Midbrain (tissue), 1 donor: ENCODE measurements at places on chromosomes 2 and 18.

GRCh38 chr2:172172513-172173173 is 69.9 kb upstream of the DLX2 start:
- DNase-seq = peak; percentile 61

GRCh38 chr2:129255610-129256313 is 723.7 kb upstream of the RAB6C start:
- DNase-seq = no peak

DNA sequence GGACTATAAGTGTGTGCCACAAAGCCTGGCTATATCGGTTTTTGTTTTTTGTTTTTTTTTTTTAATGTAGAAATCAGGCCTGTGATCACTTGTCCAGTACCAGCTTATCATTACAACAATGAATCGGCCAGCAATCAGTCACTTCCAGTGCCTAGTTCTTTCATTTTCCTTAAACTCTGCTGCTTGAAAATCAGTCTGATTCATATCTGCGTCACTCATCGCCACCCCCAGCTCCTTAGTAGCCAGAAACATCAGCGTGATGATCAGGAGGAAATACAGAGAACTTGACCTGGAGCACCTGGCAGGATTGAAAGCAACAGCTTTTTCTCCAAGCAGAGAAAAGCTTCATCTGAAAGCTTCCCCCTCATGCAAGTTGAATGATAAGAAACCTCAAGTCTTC is 75.4 kb downstream of the SPTBN1 start:
- DNase-seq = no peak

GRCh38 chr2:52034706-52035105 is 1002.8 kb upstream of the NRXN1 start:
- DNase-seq = no peak

- no peak for DNase-seq
These were observed 127.8 kb downstream of the MEP1B start for GRCh38 chr18:32317651-32318050.

GRCh38 chr2:76089683-76090082 is 379.0 kb upstream of the GCFC2 start:
- no peak for DNase-seq

DNA sequence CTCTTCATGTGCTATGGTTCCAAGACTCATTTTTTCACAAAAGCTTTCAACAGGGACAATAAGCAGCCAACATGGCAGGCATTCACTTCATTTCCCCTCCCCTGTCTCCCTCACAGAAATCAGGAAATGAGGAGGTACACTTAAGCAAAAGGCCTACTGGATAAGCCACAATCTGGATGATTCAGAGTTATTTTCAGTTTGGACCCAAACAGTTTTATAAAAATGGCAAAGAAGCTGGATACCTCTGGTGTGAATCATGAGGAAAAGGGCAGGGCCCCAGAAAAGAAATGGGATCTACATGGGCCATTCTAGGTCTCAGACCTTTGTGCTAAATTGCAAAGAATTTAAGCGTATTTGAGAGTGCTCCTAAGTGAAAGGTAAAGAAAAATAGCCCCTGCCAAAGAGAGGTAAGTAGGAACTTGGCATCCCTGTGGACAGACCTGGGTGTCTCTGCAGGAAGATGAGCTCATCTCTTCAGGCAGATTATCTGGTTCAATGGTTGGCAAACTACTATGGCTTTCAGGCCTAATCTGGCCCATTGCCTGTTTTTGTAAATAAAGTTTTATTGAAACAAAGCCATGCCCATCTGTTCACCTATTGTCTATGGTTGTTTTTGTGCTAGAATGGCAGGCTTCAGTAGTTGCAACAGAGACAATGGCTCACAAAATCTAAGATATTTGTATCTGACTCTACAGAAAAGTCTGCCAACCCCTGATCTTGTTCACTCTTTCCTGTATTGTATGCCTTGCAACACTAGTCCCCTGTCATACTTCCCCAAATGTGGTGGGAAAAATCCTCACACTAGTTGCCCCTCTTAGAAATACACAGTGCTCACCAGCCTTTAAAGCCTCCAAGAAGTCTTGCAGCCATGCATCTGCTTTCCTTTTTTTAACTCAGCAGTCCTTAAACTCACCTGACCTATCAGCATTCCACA is 315.0 kb downstream of the ALK start:
- DNase-seq = no peak

- DNase-seq = peak; percentile 15
These were observed 22.8 kb upstream of the SCN7A start for GRCh38 chr2:166516712-166517303.

DNA sequence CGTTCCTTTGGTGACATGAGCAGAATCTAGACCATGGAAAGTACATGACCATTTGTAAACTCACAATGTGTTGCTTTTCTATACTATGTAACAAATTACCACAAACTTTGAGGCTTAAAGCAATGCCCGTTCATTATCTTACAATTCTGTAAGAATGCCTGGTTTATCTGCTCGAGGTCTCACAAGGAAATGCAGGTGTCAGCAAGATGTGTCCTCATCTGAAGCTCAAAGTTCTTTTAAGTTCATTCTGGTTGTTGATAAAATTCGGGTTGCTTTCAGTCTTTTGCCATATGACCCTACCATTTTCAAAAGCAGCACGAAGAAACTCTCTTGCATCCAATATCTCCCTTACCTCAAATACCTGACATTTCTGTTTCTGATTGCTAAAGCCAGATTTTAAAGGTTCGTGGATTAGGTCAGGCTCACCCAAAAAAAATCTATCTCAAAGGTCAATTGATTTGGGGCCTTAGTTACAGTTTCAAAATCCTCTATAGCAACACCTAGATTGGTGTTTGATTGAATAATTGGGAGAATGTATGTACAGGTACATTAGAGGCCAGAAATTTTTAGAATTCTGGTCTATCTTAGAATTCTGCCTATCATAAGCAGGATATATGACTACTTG is 125.9 kb downstream of the TMEM131 start:
- no peak for DNase-seq

DNA sequence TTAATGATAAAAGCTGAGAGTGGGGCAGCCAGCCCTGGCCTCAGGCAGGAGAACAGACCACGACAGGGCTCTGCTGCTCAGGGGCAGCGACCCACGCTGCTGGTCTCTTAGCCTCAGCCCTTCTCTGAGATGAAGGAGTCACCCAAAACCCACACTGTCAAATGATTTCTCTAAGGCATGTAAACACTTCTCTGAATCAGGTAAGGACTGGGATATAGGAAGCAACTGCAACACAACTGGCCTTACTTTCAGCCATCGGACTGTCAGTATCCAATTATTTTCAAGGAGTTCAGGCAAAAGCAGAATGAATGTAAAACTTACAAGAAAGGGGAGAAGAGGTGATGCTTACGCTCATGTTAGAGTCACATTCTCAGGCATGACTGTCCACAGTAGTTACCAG is 21.8 kb downstream of the ERFE start:
- DNase-seq = no peak

DNA sequence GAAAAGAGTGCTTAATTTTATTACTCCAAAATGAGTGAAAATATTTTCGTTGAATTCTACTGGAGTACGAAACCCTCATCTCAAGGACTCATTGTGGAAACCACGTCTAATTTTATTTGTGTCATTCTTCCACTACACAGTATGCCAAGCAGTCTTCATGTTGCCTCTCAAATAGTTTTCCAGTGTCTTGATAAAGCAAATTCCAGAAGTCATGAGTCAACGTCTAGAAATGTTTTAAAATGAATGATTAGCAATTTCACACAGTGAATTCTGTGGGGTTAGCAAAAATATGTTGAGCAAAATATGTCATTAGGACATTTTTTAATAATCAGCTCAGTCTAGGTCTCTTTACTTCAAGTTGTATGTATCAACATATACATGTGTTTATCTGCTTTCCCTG is 865.5 kb downstream of the DSC3 start:
- DNase-seq = no peak

DNA sequence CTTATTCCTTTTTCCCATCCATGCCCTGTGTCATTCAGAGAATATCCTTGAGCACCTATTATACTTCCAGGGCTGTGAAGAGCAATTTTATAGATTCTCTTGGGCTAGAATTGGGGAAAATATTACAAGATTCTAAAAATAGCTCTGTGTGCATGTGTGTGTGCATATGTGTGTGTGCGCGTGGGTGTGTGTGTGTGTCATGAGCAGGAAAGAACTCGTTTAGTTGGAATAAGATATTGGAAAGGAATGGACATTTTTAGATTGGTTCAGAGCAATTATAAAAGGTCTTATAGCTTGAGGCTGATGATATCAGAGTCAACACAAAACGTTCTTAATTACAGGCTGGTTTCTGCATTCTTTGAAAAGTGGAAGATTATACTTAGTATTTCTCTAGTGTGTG is 212.1 kb upstream of the COPS8 start:
- DNase-seq = no peak

DNA sequence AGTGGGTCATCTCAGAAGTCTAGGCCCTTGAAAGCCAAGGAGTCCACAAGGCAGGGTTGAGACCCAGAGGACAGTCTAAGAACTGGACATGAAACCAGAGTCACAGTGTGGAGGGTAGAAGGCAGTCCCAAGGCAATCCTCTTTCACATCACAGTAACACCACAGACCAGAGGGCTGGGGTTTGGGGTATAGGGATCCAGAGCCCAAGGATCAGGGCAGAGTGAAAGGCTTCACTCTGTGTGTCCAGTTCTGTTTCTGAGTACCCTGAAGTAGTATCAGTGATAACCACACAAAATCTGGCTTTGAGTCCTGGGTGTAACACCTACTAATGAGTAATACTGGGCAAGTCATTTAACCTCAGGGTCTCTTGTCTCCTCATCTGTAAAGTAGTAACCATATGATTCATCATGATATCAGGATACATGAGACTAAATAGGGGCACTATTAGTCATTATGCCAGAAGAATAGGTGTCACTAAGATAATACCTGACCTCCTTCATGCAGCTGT is 91.0 kb downstream of the ICA1L start:
- DNase-seq = no peak

DNA sequence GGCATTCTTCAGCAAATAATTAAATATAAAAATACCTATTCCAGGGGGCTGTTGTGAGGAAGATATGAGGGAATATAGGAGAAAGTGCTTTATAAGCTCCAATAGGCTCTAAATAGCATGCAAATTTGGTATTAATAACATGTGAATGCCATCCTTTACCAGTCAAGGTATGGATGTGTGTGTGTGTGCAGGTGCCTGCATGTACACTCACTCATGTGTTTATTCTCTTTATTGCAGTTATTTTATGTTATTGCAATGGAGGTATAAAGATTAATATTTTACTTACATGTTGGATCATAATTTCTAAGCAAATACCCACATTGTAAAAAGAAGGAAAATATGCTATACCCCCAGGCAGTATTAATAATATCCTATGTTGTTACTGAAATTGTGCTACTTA is 1093.0 kb upstream of the GYPC start:
- DNase-seq = no peak

GRCh38 chr18:44238911-44239310 is 441.8 kb upstream of the SETBP1 start:
- no peak for DNase-seq

DNA sequence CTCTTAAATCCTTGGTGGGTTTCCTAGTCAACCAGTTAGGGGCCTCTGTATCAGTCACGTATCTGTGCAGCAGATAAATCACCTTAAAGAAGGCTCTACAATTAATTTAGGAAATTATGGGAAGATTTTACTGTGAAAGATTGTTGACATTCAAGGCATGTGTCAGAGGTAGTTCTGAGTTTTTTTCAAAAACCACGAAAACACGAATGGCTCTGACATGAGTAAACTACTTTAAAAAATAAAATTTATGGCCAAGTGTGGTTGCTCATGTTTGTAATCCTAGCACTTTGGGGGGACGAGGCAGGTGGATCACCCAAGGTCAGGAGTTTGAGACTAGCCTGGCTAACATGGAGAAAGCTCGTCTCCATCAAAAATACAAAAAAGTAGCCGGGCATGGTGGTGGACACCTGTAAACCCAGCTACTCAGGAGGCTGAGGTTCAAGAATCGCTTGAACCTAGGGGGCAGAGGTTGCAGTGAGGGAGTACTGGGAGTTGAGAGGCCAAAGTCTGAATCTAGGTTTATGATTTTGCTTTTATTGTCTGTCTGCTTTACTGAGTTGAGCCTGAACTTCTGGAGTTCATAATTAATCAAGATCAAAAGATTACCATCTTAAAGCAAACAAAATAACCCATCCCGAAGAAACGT is 77.1 kb downstream of the SPRED2 start:
- DNase-seq = no peak

GRCh38 chr18:48228301-48228715 is 180.9 kb downstream of the ZBTB7C start:
- no peak for DNase-seq

GRCh38 chr2:46545015-46545839 is 65.9 kb downstream of the TMEM247 start:
- DNase-seq = no peak

DNA sequence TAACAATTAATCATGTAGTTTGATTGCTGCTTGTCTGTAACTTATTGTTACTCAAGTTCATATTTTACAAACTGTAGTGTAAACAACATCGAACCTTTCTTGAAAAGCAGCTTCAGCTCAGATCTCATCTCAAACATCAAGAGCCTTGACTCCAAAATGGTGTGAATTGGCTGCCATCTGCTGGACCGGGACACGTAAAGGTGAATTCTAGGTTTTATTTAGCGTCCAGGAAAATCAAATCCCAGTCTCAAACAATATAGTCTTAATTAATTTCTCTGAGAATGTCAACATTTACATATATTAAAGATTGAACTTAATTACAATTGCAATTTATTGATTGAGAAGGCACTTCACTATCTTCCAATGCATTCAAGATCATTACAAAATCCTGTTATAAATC is 453.0 kb downstream of the GALR1 start:
- DNase-seq = no peak

GRCh38 chr2:54572262-54572635 is 116.1 kb downstream of the SPTBN1 start:
- no peak for DNase-seq

GRCh38 chr2:47070155-47070919 is 84.8 kb downstream of the STPG4 start:
- DNase-seq = no peak
